NCI-H2081 (cell line): ENCODE measurements at places on chromosomes 6 and 20.

DNA sequence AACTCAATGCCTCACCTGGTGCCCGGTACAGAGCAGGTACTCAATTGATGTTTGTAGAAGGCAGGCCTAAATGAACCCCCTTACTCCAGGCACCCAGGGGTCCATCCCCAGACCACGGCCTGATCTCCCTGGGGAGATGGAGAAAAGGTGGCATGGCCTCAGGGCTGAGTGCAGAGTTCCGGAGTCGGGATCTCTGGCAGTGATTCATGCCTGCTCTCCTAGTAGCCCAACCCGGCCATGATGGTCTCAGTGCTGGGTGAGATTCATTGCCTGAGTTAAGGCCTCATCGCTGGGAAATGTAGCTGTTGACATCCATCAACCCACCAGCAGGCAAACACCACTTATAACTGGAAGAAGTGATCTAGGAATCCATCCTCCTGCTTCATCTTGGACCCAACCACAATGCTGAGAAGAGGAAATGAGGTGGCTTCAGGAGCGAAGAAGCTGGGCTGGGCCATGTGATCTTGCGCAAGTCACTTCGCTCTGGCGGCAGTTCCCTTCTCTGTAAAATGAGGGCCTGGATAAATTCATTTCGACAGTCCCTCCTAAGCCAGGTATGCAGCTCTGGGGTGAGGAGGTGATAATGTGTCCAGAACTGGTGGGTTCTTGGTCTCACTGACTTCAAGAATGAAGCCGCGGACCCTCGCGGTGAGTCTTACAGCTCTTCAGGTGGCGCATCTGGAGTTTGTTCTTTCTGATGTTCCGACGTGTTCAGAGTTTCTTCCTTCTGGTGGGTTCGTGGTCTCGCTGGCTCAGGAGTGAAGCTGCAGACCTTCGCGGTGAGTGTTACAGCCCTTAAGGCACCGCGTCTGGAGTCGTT, 24.7 kb downstream of the ETV7 start:
- DNase-seq: no peak

GRCh38 chr6:109050012-109050411, 44.6 kb downstream of the SESN1 start:
- DNase-seq: no peak

DNA sequence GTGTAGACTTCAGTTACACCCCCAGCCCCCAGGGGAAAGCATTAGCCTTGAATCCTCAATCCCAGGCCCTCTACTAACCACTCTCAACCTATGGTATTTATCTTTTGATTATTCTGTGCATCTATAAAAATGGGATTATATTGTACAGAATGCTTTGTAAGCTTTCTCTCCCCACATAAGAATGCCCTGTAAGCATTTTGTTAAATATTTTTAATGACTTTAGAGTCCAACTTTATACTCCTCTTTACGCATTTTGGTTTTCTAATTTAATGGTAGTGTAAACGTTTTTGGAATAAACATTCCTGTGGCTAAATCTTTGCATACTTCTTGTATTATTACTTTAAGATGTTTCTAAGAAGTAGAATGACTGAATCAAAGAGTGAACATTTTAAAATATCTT, 35.4 kb downstream of the FBXO9 start:
- DNase-seq: no peak

DNA sequence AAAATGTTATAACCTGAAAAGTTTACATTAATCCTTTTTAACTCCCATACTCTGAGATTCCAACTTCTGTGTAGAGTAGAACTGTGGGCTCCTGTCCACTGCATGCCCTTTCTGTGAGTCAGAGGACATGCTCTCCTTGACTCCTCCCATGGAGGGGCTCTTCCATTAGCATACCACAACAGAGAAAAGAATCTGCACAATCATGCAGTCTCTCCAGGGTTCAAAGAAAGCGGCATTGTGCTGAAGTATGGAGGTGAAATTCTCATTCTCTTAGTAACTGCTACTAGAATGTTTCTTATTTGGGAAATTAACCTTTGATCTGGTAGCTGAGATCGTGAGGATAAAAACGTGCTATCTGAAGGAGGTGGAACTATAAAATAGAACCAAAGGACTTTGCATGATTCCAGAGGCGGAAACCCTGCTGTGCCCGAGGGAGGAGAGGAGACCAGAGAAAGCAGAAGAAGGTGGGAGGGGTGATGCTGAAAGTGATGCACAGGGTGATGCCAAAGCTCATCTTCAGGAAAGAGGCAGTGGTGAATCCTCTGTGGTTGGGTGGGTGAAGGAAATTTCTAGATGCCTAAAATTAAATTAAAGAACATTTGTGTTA, 202.2 kb upstream of the PCSK2 start:
- no peak for DNase-seq

DNA sequence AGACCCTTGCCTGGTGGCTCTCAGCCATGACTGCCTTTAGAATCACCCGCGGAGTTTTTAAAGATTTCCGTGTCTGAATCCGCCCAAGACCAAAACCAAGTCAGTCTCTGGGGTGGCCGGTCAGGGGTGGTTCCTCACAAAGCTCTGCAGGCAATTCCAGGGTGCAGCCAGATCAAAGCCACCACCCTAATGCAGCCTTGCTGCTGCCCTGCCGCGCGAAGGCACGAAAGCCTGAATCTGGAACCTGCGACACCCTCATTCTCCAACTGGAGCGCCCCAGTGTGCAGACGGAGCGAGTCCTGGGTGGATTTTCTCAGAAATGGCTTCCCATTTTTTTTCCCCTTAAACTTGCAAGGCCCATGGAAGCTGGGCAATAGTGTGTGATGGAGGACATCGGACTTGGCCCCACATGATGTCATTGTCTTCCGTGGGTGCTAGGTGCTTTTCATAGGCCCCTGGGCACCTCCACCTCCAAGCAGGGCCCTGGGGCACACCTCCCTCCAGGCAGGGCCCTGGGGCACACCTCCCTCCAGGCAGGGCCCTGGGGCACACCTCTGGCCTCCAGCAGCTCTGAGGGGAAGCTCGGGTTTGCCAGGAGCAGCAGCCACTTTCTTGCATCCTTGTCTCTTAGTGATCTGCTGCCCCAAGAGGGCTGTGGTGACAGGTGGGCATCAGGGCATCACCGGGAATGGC, 343.1 kb downstream of the ZFAND3 start:
- no peak for DNase-seq

- DNase-seq: no peak
Observed at GRCh38 chr6:142374965-142375733, 73.3 kb downstream of the ADGRG6 start.

DNA sequence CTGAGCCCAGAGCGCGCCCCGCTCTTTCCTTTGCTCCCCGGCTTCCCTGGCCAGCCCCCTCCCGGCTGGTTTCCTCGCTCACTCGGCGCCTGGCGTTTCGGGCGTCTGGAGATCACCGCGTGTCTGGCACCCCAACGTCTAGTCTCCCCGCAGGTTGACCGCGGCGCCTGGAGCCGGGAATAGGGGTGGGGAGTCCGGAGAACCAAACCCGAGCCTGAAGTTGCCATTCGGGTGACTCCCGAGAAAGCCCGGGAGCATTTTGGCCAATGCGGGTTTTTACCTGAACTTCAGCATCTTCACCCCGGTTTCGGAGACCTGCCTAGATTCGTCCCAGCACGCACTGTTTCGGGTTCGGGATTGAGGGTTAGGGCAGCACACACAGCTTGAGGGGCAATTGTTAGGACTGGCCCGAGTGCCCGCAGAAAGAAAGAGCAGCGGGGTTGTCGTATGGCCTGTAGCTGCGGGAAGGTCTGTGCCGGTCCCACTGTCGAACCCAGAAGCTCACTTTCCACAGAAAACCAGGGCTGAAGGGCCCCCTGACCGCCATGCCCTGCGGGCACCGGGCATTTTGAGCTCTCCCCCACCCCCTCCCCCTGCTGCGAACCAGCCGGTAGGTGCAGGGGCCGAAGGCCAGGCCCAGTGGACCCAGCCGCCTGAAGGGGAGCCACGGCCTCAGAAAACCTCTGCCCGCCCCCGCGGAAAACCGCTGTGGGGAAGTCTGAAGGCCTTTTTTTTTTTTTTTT, 2.1 kb downstream of the FOXP4 start:
- DNase-seq: no peak

DNA sequence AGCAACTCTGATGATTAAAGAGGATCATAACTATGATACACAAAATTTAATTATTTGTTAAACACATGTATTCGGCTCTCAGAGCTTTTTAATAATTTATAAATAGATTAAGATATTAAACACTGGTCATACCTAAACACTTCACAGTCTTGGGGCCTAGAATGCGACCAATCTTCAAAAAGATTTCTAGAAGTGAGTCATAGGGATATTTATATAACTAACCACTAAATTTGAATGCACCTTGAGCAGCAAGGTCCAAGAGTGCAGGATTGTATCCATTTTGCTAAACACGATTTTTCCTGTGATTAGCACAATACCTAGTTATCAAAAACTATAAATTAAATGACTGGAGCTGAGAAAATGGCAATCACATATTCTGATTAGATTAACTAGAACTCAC, 709.3 kb downstream of the EPHA7 start:
- DNase-seq: no peak

DNA sequence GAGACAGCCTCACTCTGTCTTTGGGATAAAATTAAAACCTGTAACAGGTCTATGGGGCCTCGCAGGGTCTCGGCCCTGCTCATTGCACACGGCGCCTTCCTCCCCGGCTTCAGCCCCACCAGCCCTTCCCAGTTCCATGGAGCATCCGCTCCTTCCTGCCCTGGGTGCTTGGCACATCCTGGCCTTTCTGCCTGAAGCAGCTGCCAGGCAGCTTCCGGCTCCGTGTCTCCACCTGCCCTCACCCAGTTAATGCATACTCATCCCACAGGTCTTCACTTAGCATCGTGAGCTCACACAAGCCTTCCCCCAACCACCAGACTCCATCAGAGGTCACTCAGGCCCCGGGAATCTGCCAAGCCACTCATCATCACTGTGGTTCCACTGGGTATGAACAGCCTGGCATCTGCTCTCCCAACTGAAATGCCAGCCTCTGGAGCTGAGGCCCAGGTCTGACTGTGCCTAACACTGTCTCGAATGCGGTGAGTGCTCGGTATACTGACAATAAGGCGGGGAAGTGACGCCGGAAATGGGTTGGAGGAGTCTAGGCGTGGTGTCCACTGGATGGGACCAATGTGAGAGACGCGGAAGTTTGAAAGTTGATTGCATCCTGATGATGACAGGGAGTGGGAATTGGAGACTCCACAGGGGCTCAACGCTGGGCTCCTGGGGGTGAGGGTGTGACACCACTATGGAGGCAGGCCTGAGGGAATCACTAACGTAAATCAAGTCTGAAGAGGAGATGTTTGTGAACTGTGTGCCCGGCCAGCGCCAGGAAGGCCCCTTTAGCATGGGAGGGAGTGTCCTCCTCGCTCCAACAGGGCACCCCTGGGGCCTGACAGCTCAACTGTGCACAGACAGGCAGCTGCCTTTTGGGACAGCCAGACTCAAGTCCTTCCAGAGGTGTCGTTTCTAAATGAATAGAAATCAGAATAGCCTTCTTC, 245.8 kb downstream of the TTLL2 start:
- DNase-seq: no peak

DNA sequence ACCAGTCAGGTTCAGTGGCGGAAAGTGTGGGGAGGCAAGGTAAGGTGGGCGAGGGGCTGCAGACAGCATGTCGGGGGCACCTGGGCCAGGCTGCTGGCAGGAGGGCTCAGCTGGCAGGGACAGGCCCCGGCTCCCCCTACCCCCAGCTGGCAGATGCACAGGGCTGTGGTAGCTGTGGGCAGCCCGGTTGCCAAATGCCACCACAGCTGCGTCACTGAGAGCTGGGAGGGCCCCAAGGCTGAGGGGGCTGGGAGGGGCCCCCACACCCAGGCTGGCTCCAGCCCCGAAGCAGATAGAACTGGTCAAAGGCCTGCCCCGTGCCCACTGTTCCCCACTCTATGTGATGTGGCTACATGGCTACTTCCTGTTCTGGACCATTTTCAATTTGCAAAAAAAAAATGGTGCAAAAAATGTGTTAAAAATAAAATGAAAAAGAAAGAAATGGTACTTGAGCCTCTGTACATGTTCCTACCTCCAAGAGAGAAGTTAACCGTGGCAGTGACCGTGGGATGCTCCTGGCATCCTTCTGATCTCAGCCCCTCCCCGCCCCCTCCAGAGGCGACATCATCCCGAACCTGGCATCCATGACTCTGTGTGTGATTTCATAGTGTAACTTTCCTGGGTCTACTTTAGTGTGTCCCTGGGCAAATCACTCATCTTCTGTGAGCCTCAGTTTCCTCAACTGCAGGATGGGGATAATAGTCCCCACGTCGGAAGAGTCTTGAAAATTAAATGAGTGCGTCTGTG, 64.4 kb downstream of the UBE2V1 start:
- no peak for DNase-seq

DNA sequence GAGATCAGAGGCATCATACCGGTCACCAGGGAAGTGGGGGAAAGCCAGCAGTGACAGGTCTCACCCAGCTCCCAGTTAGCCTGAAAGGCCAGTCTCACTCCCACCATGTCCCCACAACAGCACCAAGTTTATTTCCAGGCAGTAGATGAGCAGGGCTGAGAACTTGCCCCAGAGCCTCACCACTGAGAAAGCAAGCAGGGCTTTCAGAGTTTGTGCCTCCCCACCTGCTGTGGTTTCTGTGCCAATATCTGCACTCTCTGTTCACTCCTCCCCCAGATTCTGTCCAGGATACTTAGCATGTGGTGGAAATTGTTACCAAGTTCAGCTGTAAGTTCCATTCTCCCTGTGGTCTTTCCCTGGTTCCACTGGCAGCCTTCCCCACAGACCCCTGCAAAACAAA, 255.0 kb upstream of the HTR1E start:
- no peak for DNase-seq

- DNase-seq: no peak
Observed at GRCh38 chr6:41545247-41545702, 906 bp upstream of the FOXP4 start.

DNA sequence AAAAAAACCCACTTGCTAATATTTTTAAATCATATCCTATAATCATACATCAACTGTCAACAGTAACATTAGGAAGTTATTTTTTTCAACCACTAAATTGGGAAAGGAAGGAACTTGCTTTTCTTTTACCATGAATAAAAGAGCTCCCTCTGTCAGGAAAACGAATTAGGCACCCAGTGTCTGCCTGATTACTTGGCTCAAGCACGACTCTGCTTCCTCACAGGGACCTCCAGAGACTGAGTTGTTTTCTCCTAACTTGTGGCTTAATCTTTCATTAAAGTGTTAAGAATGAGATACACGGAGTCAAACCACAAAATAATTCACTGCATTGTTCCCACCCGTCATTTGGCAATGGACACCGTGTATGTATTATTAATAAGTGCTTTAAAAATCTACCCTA, 1405.1 kb upstream of the EYS start:
- no peak for DNase-seq
